ENCODE measurements at places on chromosomes 2 and 18. TPM values are rescaled to one million over a fixed set of nuclear protein-coding genes. Genes with fewer than 3 reads are reported as not detected.

DNA sequence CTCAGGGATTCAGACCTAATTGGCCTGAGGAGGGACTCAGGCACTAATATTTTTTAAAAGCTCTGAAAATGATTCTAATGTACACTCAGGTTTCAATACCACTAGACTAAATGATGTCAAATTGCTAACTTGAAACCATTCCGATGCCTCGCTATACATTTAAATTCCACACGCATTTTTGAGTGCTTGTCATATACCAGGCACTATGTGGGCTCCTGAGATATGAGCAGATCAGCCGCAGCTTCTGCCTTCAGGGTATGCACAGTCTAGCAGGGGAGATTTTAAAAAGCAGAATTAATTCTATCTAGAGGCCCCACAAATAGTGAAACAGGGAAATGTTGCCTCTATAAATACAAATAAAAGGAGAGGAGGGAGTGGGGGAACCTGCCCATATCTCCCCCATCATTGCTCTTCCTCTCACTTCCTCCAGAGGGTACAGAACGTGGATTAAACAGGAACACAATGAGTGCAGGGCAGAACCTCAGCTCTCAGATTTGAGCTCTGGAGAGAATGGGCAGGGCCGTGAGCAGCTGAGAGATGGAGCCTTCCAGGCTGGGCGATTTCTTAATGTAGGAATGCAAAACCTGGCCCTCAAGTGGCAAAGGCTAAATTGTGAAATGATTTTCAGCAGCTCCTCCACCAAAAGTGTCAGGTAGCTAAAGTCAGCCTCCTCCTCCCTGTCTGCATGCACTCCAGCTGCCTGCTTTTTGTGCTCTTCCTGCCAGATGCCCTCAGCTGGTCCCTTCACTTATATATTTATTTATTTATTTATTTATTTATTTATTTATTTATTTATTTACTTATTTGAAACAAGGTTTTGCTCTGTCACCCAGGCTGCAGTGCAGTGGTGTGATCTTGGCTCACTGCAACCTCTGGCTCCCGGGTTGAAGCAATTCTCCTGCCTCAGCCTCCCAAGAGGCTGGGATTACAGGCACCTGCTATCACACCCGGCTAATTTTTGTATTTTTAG, 24.6 kb upstream of the LBH start:
- no peak for DNase-seq

DNA sequence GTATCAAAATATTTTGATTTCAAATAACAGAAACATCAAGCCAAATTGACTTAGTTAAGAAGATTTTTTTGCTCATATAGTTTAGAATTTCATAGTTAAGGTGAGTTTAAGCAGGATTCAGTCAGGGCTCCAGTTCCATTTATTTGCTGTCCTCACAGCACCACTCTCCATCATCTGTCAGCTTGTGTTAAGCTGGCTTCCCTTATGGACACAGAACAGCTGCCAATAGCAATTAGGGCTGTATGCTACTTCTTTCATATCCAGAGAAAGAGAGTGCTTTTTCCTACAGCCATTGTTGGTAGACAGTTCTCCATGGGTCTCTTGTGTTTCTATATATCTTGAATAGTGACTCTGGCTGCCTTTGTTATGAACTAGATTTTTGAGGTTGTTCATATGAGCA, 95.4 kb upstream of the CYP20A1 start:
- no peak for DNase-seq

DNA sequence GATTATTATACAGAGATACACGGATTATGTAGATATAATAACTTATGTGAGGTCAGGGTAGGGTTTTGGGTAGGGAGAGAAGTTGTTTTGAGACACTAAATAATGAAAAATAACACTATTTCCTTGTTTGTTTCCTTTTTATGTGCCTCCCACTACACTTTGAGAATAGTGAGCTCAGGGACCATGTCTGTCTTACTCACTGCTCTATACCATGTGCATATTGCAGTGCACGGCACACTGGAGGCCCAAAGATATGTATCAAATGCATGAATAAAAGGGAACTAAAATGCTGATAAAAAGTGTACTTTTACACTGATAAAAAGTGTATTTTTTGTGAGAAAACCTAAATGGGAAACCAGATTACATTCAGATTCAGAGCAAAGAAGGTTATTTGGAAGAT, 151.4 kb upstream of the NABP1 start:
- DNase-seq = no peak

Gene AKAIN1
- total RNA-seq = not detected
